ENCODE measurements at places on chromosomes 2 and 18. TPM values are rescaled to one million over a fixed set of nuclear protein-coding genes. Genes with fewer than 3 reads are reported as not detected.

GRCh38 chr2:227204452-227204851, 40.0 kb downstream of the COL4A3 start:
- no peaks in the 10 kb centered on the region for H3K27me3 ChIP-seq
- no peak overlapping the region for H3K27ac ChIP-seq
- DNase-seq, result no peak
- no peaks in the 10 kb centered on the region for H3K36me3 ChIP-seq
- H3K4me1 ChIP-seq, result no peaks in the 10 kb centered on the region

- H3K4me3 ChIP-seq, result no peak overlapping the region
- no peaks in the 10 kb centered on the region for H3K36me3 ChIP-seq
- no peak overlapping the region for H3K27ac ChIP-seq
- no peaks in the 10 kb centered on the region for H3K4me1 ChIP-seq
Measured at GRCh38 chr18:70169747-70170146, 35.7 kb downstream of the RTTN start.

SMAD4 gene
- total RNA-seq, result 146 TPM

- H3K27me3 ChIP-seq, result peaks cover 3% of the 10 kb centered on the region
- no peak for DNase-seq
- H3K27ac ChIP-seq, result no peak overlapping the region
- no peaks in the 10 kb centered on the region for H3K4me1 ChIP-seq
Measured at GRCh38 chr2:182818501-182818900, 47.9 kb downstream of the FRZB start.

FSHR gene
- total RNA-seq, result not detected

OTOF gene
- total RNA-seq, result not detected

FN1 gene
- not detected for total RNA-seq

UGT1A7 gene
- total RNA-seq, result not detected

DNA sequence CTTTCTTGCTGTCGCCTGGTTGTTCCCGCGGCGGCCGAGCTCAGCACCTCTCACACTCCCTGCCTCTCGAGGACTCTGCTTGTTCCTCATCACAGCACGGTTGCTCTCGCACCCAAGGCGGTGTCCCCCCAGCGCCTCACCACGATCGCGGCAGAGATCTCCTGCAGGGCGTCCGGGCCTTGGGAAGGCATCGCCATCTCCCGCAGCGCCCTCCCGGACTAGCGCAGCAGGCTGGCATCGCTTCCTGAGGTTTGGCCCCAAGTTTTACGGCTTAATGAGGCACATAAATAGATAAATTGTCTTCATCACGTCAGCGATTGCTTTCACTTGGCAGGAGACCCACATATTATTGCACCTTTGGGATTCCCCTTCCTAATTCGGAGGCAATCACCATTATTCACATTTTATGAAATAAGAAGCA, 125.4 kb downstream of the RGPD3 start:
- no peaks in the 10 kb centered on the region for H3K27me3 ChIP-seq
- H3K4me1 ChIP-seq, result no peaks in the 10 kb centered on the region
- no peak overlapping the region for H3K4me3 ChIP-seq
- H3K27ac ChIP-seq, result no peak overlapping the region
- H3K36me3 ChIP-seq, result no peaks in the 10 kb centered on the region

- no peaks in the 10 kb centered on the region for H3K36me3 ChIP-seq
- H3K27me3 ChIP-seq, result no peaks in the 10 kb centered on the region
- DNase-seq, result no peak
- no peak overlapping the region for H3K4me3 ChIP-seq
- peak overlapping the region; percentile 82 for H3K27ac ChIP-seq
Measured at GRCh38 chr2:200713704-200714064, 98.0 kb upstream of the BZW1 start.

GRCh38 chr2:137467246-137467862, 496.9 kb upstream of the HNMT start:
- no peak for DNase-seq
- H3K36me3 ChIP-seq, result no peaks in the 10 kb centered on the region
- H3K4me1 ChIP-seq, result no peaks in the 10 kb centered on the region
- no peak overlapping the region for H3K4me3 ChIP-seq
- no peaks in the 10 kb centered on the region for H3K27me3 ChIP-seq
- no peak overlapping the region for H3K27ac ChIP-seq

DNA sequence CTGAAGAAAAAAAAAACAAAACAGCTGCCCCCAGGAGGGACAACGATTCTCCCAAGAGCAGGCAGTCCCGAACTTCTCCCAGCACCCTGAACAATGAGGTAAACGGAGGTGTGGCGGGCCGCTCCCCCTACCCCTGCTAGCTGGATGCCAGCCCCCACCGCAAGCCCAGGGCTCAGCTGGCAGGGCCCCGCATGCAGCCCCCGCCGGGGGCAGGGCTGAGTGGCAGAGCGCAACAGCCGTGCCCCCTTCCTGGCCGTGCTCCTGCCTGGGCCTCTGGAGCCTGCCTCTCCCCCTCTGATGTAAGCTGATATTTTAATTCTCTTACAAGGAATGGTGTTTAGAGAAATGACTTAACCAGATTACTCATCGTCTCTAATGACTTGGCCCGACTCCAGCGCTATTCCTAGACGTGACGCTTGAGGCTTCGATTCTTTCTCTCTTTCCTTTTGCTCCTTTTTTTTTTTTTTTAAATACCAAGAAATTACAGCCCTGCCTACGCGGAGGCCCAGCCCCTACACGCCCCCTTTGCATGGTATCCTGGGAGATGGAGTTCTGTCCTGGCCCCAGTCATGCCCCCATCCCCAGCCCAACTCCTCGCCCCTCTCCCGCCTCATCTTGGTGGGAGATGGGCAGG, 4.6 kb upstream of the ARID5A start:
- peak overlapping the region; percentile 49 for H3K4me3 ChIP-seq
- no peaks in the 10 kb centered on the region for H3K36me3 ChIP-seq
- no peaks in the 10 kb centered on the region for H3K27me3 ChIP-seq
- peaks cover 27% of the 10 kb centered on the region for H3K4me1 ChIP-seq

TMEM182 gene
- 5.0 TPM for total RNA-seq

DNA sequence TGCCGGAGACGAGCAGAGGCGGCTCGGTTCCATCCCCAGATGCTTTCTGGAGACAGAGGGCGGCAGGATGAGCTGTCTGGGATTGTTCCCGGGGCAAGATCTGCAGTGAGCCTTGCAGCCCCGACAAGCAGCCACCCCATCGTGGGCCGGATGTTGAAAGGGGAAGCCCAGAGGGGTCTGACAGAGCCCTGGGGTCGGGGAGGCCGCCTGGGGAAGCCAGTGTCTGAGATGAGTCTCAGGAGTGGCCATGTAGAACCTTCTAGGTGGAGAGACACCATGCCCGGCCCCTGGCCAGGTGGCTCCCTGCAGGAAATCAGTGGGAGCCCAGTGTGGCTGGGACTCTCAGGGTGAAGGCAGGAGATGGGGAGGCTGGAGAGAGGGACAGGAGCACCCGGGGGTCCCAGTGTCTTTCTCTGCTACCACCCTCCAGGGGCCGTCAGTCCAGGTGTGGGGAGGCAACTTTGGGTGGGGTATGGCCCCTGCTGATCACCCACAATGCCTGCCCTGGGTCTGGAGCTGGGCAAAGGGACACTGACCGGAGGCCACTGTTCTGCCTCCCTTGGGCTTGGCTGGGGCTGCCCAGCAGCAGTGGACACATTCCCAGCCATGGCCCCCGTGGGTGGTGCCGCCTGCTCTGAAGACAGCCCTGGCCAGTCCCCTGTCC, 128.3 kb upstream of the HS6ST1 start:
- DNase-seq, result no peak
- H3K36me3 ChIP-seq, result no peaks in the 10 kb centered on the region
- no peaks in the 10 kb centered on the region for H3K4me1 ChIP-seq
- no peak overlapping the region for H3K27ac ChIP-seq

GRCh38 chr2:163801486-163801885, 65.7 kb upstream of the FIGN start:
- H3K4me3 ChIP-seq, result no peak overlapping the region
- no peaks in the 10 kb centered on the region for H3K36me3 ChIP-seq
- no peaks in the 10 kb centered on the region for H3K4me1 ChIP-seq

DNA sequence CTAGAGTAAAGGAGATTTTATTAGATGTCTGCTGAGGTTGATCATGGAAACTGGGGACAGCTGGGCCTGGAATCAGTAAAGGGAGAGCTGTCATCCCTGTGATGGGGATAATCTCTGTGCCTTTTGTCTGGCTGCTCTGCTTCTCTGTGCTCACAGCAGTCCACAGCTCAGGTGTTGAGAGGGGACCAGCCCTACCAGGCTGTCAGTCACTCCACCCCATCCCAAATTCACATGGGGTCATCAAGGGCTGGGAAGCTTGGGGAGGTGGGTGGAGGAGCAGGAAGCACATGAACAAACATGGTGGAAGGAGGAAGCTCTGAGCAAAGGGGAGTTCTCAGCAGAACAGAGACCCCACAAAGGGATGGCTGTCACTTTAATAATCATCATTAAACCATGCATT, 13.7 kb upstream of the LRRFIP1 start:
- H3K36me3 ChIP-seq, result no peaks in the 10 kb centered on the region
- peaks cover 16% of the 10 kb centered on the region for H3K4me1 ChIP-seq
- H3K27me3 ChIP-seq, result peaks cover 4% of the 10 kb centered on the region
- no peak overlapping the region for H3K4me3 ChIP-seq
- no peak for DNase-seq

GRCh38 chr2:179954026-179954425, 53.1 kb downstream of the CWC22 start:
- no peak overlapping the region for H3K4me3 ChIP-seq
- peaks cover 7% of the 10 kb centered on the region for H3K36me3 ChIP-seq
- no peak for DNase-seq
- no peaks in the 10 kb centered on the region for H3K4me1 ChIP-seq
- H3K27me3 ChIP-seq, result no peaks in the 10 kb centered on the region
- H3K27ac ChIP-seq, result no peak overlapping the region

- H3K36me3 ChIP-seq, result no peaks in the 10 kb centered on the region
- H3K27ac ChIP-seq, result no peak overlapping the region
- H3K4me3 ChIP-seq, result no peak overlapping the region
- H3K27me3 ChIP-seq, result no peaks in the 10 kb centered on the region
- peak; percentile 56 for DNase-seq
Measured at GRCh38 chr18:21194871-21195771, 46.9 kb upstream of the GREB1L start.

GRCh38 chr18:9663377-9663776, 44.7 kb upstream of the RAB31 start:
- H3K36me3 ChIP-seq, result no peaks in the 10 kb centered on the region
- H3K4me3 ChIP-seq, result no peak overlapping the region
- DNase-seq, result no peak

DYNAP gene
- not detected for total RNA-seq

RAX gene
- not detected for total RNA-seq

EVA1A gene
- total RNA-seq, result not detected

GRCh38 chr18:12679183-12679786, 21.4 kb upstream of the SPIRE1 start:
- no peaks in the 10 kb centered on the region for H3K4me1 ChIP-seq
- no peak overlapping the region for H3K4me3 ChIP-seq
- no peak for DNase-seq
- H3K36me3 ChIP-seq, result no peaks in the 10 kb centered on the region

PKP4 gene
- 13.3 TPM for total RNA-seq

DNA sequence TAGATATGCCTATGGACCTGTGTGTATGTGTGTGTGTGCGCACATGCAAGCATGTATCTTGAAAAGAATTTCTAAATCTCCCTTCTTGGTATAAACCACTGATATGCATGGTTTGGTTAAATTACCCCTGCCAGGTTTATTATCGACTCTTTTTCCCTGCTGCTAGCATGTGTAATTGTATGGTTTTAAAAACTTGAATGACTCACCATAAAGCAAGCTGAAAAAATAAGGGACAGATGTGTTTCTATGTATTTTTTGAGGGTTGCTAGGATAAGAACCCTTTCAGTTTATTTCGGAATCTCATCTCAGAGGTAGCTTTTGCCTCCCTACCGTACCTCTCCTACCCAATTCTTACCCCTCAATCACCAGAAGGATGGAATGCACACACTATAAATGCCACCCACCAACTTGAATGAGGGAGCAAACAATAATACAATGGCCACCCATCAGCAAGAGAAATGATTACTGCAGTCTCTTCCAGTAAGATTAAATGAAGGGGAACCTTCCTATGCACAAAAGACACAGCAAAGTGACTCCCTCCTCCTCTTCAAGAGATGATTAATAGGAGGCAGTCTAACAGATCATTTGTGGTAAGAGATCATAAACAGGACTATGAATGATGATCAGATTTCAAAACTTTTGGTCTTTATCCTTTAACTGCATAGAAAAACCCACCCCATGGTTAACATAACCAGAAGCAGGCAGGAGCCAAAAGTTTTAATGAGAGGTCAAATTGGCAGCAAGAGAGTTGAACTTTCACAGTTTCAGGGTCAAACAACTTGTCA, 357.2 kb downstream of the SATB2 start:
- no peaks in the 10 kb centered on the region for H3K4me1 ChIP-seq
- H3K4me3 ChIP-seq, result no peak overlapping the region
- no peaks in the 10 kb centered on the region for H3K36me3 ChIP-seq
- DNase-seq, result no peak
- H3K27ac ChIP-seq, result no peak overlapping the region

ATP6V1B1 gene
- total RNA-seq, result not detected

- DNase-seq, result no peak
- no peaks in the 10 kb centered on the region for H3K27me3 ChIP-seq
- no peak overlapping the region for H3K4me3 ChIP-seq
- no peaks in the 10 kb centered on the region for H3K36me3 ChIP-seq
- no peaks in the 10 kb centered on the region for H3K4me1 ChIP-seq
Measured at GRCh38 chr2:174176898-174177297, 71.4 kb downstream of the OLA1 start.

COPS8 gene
- total RNA-seq, result 32.7 TPM

- H3K4me3 ChIP-seq, result no peak overlapping the region
- no peaks in the 10 kb centered on the region for H3K4me1 ChIP-seq
- no peaks in the 10 kb centered on the region for H3K27me3 ChIP-seq
Measured at GRCh38 chr2:237235383-237236095, 149.8 kb downstream of the COPS8 start.

DNA sequence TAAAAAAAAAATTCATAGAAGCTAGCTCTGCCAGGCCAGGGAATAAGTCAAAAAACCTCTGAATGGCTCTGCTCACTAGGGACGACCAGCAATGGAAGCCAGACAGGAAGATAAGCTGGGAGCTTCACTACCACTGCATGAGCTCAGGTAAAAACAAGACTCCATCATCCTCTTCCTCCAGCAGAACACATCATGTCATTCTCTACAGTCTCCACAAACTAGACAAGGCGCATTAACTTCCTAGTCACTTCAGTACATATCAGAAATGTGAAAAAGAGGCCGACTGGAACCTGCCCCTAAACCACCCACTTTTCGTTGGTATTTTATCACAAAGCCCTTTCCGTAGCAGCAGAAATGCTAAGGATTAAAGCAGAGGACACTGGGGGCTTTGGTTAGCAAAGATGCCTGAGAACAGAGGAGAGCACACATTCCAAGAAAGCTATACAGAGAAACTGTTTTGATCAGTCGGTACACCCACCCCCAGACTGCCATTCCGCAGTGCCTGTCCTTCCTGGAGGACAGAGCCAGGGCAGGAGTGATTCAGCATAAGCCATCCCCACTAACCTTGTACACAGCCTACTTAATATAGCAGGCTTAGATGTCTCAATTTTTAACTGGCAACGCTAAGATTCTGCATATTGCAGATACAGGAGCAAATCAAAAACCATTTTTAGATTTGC, 53.4 kb downstream of the AAK1 start:
- H3K36me3 ChIP-seq, result no peaks in the 10 kb centered on the region
- no peak overlapping the region for H3K27ac ChIP-seq
- no peak for DNase-seq
- H3K4me3 ChIP-seq, result no peak overlapping the region
- no peaks in the 10 kb centered on the region for H3K4me1 ChIP-seq
- H3K27me3 ChIP-seq, result no peaks in the 10 kb centered on the region

BMP10 gene
- not detected for total RNA-seq

ITPRIPL1 gene
- total RNA-seq, result 4.8 TPM

All from B cell (primary cell).